D341Med (cell line): ENCODE measurements at places on chromosomes 16 and 17.

DNA sequence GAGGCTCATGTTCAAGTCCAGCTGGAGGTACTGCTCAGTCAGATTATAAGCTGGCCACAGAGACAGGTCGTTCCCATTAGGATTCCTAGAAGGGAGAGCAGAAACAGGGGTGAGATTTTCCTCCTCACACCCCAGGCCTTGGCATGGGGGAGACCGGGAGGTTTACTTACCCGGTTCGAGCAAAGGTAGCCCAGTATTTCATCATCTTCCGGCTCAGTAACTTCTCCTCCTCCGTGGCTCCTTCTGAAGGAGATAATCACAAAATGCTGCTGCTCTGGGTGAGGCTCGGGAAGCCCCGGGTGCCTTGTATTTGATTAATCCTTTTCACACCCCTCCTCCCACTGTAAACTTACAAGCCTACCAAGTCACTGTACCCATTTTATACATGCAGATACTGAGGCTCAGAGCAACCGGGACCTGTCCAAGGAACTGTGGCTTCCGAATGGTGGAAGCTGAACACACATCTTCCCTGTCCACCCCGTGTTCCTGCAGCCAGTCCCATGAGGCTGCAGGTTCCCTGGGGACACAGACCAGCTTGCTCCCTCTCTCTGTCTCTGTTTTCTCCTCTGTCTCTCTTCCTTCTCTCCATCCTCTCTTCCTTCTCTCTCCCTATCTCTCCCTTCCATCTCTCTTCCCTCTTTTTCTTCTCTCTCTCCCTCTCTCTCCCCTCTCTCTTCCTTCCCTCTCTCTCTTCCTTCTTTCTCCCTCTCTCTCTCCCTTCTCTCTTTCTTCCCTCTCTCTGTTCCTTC is 13.9 kb upstream of the CES1 start:
- no peak for DNase-seq

GRCh38 chr17:66304304-66305174 is 2.1 kb downstream of the PRKCA start:
- DNase-seq = no peak

GRCh38 chr17:51487947-51488346 is 227.6 kb downstream of the UTP18 start:
- peak; percentile 68 for DNase-seq

- no peak for DNase-seq
Measured at GRCh38 chr16:54696522-54696921, 234.1 kb upstream of the IRX5 start.

GRCh38 chr17:17900615-17901520 is 64.1 kb upstream of the SREBF1 start:
- DNase-seq = no peak

DNA sequence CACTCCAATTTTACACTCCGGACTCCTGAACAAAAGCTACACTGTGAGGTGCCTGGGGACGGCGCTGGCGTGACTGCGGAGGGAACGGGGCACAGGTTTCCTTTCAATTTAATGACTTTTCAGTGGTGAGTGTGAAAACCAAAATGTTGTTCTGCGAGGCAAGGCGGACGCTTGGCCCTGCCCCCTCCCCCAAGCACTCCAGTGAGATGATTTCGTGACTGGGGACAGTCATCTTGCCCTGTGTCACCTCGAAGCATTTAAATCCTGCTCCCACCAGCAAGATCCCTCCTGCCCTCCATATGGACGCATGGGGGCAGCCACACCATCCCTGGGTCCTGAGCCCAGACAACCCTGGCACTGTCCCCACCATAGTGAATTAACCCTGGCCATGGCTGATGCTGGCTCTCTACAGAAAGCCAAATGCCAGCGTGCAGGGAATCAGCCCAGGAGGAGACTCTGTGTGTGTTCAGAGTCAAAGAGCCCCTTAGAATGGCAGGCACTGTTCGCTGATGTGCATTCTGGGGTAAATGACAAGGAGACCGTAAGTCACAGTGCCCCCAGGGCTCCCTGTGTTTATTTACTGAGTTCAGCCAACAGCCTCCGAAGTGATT is 41.0 kb downstream of the C16orf95 start:
- DNase-seq = no peak
